CD4-positive, alpha-beta memory T cell (primary cell): ENCODE measurements at places on chromosomes 12 and 14. TPM values are rescaled to one million over a fixed set of nuclear protein-coding genes. Genes with fewer than 3 reads are reported as not detected.
A peak's percentile ranks its signal among the peaks of the same experiment; 100 is the strongest.

The RNU4-1 gene
- total RNA-seq: 1,200 TPM

The LRP1 gene
- total RNA-seq: 11.6 TPM

The HOXC12 gene
- not detected for total RNA-seq

The HNRNPA1 gene
- 1,061 TPM for total RNA-seq

GRCh38 chr12:113887906-113888305 is 78.2 kb downstream of the RBM19 start:
- DNase-seq: no peak

GRCh38 chr12:57628280-57629191 is 4.5 kb downstream of the B4GALNT1 start:
- no peak for DNase-seq

DNA sequence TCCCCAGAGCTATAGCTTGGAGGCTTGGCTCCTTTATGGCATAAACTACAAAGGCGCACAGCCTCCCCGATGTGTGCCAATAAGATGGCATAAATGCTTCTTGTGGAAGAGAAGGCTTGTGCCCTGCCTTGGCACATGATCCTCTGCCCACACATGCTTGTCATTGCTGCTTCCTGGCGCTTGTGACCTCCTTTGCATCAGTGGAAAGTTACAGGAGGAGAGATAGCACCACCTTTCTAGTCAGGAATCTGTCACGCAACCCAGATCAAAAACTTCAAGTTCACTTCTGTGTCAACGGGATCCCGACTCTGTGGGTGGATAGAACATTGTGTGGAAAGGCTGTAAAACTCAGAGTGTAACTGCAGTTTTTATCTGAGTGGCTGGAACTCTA is 183.8 kb upstream of the HIF1A start:
- peak; percentile 18 for DNase-seq

DNA sequence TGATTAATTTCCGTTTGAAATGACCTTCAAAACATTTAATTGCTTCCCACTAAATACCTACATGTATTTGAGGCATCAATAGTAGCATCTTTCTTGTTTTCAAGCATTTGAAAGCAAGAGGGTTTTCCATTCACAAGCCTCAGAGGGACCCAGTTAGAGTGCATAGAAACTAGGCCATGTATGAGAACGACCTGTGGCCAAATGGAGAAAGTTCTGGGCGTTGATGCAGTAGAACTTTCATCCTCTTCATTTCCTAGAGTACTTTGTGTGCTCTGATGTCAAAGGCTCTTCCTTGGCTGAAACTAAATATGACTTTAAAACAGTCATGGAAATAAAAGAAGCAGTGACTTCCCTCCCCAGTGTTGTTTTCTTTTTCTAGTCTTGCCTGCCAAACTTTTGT is 944 bp upstream of the DHRS7 start:
- no peak for DNase-seq

DNA sequence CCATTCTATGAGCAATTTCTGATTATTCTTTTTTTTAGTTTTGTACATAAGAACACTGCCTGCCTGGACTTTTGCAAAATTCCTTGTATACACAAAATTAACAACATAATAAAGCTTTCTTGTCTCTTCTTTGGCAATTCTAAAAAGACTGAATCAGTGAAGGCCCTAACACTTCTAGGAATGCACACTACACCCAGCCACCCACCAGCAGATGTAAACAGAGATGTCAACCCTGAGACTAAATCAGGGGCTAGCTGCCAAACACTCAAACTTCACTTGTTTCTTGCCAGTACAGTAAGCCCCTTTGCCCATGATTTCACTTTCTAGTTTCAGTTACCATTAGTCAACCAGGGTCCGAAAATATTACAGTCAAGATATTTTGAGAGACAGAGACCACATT is 15.5 kb downstream of the DCAF5 start:
- DNase-seq: no peak

DNA sequence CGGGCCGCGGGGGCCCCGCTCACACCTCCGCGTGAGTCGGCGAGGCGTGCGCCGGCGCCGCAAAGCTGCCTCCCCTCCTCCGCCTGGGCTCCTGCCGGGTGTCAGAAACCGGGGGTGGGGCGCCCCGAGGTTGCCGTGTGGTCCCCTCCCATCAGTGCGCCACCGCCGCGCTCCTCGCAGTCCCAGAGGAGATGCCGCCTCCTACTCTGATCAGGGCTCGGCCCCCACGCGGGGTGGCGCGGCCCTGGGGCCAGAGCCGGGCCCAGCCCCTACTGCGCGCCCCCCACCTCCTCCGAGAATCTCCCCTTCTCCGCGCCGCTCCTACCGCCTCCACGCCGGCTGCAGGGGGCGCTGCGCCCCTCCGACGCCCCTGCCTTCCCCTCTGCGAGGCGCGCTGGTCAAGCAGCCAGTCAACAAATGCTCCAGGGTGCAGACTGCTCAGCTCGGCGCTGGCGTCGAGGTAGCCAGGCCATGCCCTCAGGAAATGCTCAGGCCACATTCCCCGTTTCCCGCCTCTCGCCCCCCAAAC is 467 bp upstream of the JAG2 start:
- DNase-seq: peak; percentile 28

- DNase-seq: no peak
Measured at GRCh38 chr14:73787486-73788316, 63.9 kb upstream of the PTGR2 start.

GRCh38 chr12:3231399-3231876 is 154.3 kb downstream of the TSPAN9 start:
- DNase-seq: no peak

DNA sequence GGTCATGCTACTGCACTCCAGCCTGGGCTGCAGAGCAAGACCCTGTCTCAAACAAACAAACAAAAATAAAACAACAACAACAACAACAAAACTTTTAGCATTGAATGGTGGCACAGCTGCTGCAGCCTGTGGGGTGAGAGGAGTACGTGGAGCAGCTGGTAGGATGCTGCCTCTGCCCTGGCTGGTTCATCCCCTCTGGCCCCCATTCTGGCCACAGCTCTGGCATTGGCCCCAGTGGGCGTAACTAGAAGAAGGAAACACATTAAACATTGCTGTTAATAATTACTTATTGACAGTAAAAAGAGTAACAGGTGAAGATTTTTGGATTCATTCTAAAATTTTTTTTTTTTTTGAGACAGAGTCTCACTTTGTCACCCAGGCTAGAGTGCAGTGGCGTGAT is 28.8 kb upstream of the C2CD5 start:
- no peak for DNase-seq

- no peak for DNase-seq
Measured at GRCh38 chr14:85344847-85345570, 184.9 kb upstream of the FLRT2 start.

DNA sequence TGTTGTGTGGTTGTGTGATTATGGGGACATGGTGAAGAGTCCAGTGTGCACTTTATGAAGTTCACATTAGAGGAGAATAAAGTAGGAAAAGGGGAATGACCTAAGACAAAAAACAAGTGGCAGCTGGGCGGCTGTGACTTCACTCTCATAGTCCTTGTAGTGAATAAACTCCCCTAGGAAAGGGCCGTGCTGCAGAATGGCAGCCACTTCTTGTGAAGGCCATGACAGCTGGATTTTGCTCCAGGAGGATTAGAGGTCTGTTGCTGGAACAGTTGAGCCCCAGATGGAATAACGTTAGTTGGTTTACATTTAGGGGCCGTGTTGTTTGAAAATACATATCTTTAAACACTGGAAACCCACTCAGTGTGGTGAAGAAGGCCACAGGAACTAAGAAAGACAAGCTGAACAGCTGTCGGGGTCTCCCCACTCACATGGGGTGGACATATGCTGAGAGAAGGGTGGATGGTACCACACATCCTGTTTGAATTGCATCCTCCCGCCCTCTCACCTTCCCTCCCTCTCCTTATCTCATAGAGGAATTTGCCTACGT is 276.9 kb downstream of the CACNA1C start:
- DNase-seq: no peak
